ENCODE measurements at places on chromosomes 7 and 10.

DNA sequence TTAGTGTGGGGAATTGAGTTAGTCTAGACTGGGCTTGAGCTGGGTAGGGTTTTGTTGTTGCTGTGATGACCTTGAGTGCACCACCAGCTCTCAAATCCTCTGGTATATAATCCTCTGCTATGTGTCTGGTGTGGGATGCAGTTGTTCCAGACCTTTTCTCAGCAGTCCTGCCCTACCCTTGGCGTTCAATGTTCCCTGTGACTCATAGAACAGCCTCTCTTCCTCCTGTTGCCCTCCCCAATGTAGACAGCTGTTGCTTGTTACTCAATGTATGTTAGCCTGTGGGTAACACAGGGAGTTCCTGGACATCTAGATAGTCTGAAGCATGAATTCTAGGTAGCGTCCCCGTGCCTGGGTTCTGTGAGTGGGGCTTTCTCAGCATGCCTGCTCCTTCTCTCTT lies 19.8 kb downstream of the ACBD7 start:
- DNase-seq = no peak

DNA sequence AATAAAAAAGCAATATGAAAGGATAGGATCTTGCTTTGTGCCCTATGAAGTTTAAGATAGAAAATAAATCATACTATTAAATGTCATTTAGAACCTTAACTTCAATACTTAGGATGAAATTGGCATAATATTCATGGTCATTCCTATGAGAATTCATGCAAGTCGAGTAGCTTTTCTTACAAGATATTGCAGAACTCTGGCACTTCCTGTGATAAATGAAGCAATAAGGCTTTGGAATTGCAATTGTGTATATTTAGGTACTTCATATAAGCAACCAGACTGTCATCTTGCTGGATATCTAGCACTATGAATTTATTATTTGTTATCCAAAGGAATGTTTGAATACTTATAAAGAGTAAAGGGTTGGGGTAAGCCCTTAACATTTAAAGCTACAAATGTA lies 116.5 kb downstream of the ZNF438 start:
- no peak for DNase-seq

DNA sequence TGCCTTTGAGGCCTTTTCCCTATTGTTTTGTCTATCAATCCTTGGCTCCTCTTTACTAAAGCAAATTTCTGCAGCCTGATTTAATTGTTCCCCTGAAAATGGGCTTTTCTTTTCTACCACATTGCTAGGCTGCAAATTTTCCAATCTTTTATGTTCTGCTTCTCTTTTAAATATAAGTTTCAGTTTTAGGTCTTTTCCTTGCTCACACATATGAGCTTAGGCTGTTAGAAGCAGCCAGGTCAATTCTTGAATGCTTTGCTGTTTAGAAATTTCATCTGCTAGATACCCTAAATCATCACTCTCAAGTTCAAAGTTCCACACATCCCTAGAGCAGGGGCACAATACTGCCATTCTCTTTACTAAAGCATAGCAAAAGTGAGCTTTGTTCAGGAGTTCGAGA lies 159.6 kb downstream of the ARL4A start:
- DNase-seq = no peak

DNA sequence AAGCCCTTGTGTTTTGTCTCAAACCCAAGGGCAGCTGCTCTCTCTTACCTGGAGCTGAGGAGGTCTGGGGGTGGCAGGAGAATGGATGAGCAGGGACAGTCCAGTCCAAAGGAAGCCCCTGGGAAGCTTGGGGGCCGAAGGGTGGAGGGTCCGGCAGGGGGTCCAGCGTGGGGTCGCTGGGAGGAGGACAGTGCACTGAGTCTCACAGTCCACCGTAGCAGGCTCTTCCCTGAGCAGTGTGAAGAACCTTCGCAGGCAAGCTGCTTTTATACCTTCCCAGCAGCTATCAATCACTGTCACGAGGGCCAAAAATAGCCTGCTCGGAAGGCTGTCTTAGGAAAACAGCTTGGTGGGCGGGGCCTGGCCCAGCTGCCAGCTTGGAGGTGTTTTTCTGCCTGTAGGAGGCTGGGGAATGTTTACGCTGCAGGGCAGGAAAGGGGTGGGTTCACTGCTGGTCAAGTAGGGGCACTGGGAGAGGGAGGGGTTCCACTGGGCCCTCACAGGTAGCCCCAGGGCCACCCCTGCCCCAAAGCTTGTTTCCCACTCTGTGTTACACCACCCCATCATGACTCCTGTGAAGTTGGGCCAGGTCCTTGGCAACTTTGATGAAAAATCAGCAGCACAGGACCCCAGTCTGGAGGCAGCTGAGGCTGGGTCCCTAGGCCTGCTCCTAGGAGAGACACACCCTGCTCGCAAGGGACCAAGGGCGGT lies at the start of gene DEPP1:
DEPP1 (minus strand) TSS at position 240 of the 711 bp plus-strand sequence. CDS start 779 bp downstream, outside the sequence.
- peak; percentile 83 for DNase-seq

DNA sequence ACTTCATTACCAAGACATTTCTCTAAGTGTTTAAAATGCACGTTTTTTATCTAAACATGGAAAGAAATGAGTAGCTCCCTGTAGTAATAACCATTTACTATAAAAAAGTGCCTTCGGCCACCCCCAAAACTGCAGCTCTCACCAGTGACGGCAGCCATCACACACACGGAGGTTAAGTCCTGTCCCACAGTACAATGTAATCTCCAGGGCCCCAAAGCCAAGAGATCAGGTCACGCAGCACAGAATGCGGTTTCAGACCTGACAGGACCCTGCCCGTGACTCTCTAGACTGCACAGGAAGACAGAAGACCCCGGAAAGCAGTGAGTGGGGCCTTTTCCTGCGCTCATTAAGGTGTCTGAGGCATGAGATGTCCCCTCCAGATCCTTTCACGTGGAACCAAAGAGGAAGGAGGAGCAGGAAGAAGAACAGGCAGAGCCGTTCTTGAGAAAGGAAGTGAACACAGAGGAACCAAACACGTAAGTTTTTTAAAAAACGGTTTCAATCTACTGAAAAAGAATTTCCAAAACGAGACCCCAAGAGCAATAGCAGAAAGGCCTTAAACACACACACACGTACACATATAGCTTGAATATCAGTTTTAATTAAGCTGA lies 125.7 kb downstream of the ZMYND11 start:
- DNase-seq = no peak

GRCh38 chr7:156386097-156386496 lies 254.5 kb upstream of the RNF32 start:
- no peak for DNase-seq

- DNase-seq = no peak
These were observed 233.8 kb upstream of the PRKCQ start for GRCh38 chr10:6813856-6814255.

DNA sequence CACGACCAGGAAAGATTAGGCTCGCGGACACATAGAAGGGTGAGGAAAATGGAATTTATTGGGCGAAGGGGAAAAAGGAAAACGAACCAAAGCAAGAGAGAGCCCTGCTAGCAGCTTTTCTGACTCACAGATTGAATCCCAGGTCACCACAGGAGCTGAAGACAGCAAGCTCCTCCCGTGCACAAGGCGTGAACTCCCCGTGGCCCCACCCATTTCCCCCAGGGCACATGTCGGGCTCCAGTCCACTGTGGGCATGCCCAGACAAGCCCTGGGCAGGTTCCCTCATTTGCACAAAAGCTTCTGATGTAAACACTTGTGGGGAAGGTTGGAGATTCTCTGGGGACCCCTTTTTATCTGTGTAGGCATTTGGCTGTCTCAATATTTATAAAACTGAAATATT lies 582.4 kb downstream of the SUGCT start:
- DNase-seq = no peak

- DNase-seq = no peak
These were observed 77.1 kb downstream of the DNAJC1 start for GRCh38 chr10:21926358-21926925.

DNA sequence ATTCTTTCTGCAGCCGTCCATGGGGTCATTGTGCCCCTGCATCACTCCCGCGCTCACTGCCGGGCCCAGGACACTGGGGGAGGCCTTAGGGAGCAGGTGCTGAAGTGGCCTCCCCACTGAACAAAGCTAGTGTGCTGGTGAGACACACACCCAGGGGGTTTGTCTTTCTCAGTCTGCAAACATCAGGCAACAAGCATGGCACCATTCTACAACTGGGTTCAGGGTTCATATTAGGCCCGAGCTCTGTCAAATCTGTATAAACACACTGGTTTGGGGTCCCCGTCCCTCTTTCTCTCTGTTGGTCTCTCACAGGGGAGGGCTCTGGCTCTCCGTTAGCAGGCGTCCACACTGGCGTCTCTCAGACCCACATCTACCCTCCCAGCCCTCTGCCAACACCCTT lies 11.1 kb upstream of the PPP2R2D start:
- DNase-seq = no peak

GRCh38 chr10:125062227-125062913 lies 98.0 kb downstream of the CTBP2 start:
- no peak for DNase-seq

DNA sequence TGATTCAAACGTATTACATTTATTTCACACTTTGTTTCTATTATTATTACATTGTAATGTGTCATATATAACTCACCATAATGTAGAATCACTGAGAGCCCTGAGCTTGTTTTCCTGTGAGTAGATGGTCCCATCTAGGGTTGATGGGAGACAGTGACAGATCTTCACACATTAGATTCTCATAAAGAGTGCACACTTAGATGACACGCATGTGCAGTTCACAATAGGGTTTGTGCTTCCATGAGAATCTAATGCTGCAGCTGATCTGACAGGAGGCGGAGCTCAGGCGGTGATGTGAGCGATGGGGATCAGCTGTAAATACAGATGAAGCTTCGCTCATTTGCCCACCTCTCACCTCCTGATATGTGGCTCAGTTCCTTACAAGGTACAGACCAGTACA lies 36.1 kb downstream of the BMPER start:
- DNase-seq = no peak

- DNase-seq = no peak
These were observed 331.4 kb downstream of the PTPRN2 start for GRCh38 chr7:158256091-158256816.

DNA sequence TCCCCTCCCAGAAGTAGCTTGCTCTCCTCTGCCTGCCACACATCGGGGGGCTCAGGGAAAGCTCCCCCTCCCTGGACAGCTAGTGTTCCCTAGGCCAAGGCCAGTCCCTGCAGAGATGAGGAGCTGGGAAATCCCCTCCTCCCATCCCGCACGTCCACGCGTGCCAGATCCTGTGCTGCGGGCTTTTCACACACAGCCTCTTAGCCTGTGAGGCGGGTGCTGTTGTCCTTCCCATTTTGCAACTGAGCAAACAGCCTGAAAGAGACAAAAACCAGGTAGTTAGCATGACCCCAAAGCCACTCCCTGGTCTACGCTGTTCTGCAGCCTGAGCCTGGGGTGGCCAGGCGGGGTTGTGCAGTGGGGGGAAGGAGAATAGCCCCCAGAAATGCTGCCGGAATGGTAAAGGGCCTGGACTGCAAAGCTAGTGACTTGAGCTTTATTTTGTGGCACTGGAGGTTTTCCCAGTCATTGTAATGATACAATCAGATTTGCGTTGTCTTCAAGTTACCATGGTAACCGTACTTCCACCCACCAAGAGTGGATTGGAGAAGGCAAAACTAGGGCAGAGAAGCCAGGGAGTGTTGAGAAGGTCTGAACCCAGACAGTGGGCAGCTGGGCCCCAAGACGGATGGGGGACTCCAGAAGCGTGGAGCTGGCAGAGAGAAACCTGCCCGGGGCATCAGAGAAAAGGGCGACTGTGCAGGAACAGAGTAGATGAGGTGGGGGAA lies 98.6 kb upstream of the KCTD7 start:
- DNase-seq = no peak

DNA sequence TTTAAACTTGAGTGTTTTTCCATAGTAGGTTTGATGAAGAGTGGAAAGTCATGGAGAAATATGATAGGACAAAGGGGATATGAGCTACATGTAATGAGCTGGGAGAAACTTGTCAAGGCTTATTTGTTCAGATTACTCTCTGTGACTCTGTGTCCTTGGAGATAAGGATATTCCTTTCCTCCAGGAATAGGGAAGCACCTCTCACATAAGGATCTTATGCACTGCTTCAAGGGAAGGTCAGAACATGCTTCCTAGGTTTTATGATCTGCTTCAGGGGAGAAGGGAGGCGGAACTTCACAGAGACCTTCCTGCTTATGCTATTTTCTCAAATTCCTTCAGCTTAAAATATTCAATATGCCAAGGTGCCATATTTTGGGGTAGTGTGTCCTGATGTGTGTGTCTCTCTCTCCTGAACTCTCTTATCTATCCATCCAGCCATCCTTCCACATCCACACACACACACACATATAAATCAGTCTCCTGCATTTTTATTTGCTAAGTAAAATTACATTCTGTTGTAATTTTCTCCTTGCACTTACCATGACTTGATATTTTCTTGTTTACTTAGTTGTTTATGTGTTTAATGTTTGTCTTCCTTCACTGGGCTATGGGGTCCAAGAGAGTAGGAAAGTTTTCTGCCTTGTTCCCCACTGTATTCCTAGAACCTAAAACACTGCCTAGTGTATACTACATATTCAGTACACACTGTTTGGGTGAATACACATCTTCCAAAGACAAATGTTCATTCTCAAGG lies 26.4 kb downstream of the ARL4A start:
- DNase-seq = no peak

GRCh38 chr7:147547252-147547897 lies 1043.2 kb upstream of the C7orf33 start:
- peak; percentile 45 for DNase-seq

- no peak for DNase-seq
These were observed 2.7 kb downstream of the WASL start for GRCh38 chr7:123746055-123746454.

DNA sequence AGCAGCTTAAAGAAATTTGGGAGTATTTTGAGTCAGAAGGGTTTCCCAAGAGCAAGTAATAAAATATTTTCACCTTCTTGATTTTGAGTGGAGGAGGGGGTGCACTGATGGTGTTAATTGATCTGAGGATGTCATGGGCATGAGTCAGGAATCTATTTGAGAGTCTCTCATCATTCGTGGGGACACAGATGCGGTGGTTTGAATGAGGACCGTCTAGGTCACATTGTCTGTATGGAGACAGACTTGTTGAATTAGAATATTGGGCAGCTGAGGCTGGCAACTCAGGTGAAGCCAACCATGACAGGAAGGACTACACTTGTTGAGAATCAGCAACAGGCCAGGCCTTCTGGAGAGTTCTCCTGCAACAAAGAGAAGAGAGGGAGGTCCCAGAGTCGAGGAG lies 127.0 kb downstream of the INSYN2A start:
- no peak for DNase-seq

GRCh38 chr7:35691366-35691765 lies 3.6 kb downstream of the HERPUD2 start:
- no peak for DNase-seq

DNA sequence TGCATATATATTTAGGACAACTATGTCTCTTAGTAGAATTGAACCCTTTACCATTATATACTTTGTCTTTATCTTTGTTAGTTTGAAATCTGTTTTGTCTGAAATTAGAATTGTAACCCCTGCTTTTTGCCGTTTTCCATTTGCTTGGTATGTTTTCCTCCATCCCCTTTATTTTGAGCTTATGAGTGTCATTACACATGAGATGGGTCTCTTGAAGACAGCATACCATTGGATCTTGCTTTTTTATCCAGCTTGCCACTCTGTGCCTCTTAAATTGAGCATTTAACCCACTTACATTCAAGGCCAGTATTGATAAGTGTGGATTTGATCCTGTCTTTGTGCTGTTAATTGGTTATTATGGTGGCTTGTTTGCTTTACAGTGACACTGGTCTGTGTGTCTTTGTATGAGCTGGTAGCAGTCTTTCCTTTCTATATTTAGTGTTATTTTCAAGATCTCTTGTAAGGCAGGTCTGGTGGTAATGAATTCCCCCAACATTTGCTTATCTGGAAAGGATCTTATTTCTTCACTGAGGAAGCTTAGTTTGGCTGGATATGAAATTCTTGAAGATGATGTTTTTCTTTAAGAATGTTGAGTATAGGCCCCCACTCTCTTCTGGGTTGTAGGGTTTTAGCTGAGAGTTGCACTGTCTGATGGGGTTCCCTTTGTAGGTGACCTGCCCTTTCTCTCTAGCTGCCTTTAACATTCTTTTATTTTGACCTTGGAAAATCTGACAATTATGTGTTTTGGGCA lies 149.5 kb downstream of the AHR start:
- DNase-seq = no peak

Data from NCI-H2029 (cell line).